Mesothelial cell of epicardium (in vitro differentiated cells): ENCODE measurements at places on chromosomes 11 and 22.

DNA sequence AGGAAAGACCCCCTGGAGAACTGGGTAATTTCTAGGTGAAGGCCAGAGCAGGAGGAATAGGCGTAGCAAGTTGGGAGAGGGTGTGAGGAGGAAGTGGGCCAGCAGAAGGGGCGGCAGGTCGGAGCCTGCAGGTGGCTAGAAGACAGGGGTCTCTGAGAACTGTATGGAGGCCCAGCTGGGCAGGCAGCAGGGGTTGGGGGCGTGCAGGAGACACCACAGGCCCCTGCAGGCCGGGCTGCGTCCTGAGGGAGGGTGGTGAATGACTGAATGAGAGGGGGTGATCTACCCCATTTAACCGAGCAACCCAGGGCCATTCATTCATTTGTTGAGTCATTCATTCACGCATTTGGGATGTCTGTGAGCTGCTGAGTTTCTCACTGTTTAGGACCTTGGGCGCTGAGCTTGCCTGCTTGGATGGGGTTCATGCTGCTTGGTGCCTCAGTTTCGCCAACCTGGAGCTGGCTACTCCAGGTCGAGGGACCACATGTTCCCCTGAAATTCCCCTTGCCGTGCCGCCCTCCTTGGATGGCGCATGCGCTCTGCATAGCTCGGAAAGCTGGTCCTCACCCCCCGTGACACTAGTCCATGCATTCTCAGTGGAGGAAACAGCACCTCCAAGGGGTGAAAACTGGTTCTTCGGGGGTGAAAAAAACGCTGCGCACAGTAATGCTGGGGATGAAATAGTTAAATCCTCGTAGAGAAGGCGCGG, 15.6 kb downstream of the MPPED1 start:
- no peak for DNase-seq

GRCh38 chr11:43177975-43178374, 133.8 kb upstream of the API5 start:
- no peak for DNase-seq

DNA sequence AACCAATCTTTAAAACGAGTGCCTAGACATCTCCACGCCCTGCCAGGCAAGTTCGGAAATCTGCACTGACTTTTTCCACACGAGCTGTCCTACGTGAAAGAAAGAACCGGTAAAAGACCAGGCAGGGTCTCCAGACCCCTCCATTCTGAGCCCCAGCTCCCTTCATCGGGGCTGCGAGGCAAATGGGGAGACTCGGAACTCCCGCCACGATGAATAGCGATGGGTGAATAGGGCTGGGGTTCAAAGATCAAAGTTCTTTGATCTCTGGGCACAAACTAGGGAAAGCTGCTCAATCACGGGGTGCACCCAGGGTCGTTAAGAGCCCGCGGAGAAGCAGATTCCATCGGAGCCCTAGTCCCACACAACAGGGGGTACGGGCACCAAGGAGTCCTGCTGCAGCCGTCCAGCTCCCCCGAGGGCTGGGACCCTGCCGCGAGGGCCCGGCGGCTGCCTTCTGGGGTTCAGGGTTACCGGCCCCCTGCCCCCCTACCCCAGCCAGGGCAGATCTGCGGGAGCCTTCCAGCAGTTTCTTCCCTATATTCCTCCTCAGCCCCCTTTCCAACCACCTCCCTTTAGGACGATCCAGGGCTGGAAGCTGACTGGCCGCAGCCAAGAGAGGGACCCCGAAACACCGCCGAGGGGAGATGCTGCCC, 1.1 kb downstream of the LRP4 start:
- no peak for DNase-seq

DNA sequence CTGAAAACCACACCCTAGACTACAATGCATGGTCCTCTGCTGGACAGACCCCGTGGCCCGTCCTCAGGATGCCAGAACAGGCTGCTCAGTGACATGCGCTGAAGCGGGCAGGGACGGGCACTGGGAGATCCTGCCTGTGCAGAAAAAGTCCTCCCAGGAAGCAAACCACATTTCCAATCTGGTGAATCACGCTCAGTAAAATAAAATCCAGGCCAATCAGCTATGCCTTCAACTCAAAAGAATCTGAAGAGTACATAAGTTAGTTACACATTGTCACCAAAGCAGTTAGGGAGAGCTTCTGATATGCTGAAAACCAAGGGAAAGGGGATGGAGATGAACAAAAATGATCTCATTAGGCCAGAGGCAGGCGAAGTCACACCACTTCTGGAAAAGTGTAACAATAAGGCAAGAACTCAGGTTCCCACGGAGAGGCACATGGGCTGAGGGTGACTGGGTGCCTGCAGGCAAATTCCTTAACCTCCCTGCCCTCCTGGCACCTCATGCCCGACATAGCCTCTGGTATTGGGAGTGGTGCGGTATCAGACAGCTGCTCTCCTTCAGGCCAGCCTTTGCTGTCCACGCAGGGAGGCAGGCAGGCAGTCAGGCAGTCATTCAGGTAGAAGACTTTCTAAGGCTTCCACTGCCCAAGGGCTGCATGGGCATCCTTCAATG, 66.4 kb downstream of the APOL5 start:
- no peak for DNase-seq
